T-cell (primary cell): ENCODE measurements at places on chromosomes 7 and 10.

DNA sequence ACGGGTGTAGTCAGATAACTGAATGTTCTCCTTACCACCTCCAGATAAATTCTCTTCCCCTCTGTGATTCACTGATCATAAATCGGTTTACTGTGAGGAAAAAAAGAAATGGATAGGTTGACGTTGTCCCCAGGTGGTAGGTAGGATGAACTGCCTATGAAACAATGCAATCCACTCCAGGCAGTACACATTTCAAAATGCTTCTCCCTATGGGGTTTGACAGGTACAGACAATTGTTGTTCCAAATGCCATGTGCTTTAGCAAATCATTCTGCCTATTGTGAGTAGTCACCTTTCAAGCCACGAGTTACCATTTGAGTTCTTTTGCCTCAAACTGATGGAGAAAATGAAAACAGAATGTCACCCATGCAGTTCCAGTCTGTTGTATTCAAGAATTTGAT lies 21.8 kb downstream of the VIM start:
- no peak for DNase-seq

DNA sequence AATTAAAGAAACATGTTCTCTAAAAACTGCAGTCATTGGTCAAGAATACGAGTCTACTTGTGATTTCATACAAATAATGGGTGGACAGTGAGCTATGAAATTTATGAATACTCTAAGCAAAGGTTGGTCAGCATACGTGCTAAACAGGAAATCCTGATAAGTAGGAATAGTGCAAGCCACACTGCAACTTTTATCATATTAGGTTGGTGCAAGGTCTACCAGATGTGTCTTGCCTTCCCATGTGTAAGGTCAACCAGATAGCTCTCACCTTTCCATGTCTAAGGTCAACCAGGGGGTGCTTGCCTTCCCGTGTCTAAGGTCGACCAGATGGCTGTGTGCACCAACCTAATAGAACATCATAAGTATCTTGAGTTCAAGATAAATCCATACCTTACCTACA lies 2.0 kb upstream of the ITGB1 start:
- DNase-seq = no peak

DNA sequence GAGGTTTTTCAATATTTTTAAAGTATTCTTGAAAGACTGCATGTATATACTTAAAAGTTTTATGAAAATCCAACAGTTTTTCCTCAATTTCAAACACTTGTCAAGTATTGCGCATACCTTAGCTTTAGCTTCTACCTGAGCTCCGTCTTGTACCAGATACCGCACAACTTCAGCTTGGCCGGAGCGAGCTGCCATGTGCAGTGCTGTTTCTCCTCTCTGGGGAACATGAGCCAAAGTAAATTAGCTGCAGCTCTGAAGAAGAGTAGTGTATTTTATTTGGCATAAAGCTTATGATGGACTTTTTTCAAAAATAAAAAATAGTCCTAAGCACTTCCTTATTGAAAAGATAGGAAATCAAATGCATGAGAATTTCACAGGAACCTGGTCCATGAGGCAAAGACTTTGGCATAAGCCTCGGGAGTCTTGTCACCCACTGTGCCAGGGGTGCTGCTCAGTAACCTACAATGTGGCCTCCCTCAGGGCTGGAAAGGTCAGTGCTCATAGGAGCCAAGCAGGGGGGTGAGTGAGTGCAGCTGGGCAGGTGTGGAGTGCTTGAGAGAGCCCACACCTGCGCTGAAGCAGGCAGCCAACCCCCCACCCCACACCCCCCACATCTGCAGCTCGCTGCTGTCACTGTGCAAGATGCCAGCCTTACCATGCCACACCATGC lies 189.5 kb downstream of the ANK3 start:
- DNase-seq = no peak

GRCh38 chr10:110944792-110945396 lies 25.5 kb downstream of the SHOC2 start:
- DNase-seq = no peak

- DNase-seq = no peak
These were observed 15.0 kb downstream of the CCDC6 start for GRCh38 chr10:59891349-59891748.

- DNase-seq = no peak
These were observed 1.1 kb upstream of the DNAAF5 start for GRCh38 chr7:725223-726005.

- DNase-seq = no peak
These were observed 86.8 kb downstream of the CD36 start for GRCh38 chr7:80725181-80725611.

DNA sequence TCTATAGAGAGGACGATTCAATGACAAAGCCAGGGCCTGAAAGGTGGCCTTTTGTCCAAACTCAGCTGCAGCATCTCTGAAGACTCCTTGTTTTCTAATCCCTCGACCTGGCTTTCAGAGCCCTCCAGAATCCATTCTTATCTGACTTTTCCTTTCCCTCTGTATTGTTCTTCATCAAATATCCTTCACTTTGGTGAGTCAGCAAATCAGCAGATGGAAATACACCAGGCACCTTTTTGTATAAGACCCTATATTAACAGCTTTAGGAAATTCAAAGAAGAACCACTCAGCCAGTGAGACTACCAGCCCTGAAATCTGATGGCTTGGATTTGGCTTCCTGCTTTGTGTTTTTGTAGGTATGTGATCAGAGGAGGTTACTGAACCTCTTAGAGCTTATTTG lies 81.9 kb upstream of the RAB11FIP2 start:
- no peak for DNase-seq

DNA sequence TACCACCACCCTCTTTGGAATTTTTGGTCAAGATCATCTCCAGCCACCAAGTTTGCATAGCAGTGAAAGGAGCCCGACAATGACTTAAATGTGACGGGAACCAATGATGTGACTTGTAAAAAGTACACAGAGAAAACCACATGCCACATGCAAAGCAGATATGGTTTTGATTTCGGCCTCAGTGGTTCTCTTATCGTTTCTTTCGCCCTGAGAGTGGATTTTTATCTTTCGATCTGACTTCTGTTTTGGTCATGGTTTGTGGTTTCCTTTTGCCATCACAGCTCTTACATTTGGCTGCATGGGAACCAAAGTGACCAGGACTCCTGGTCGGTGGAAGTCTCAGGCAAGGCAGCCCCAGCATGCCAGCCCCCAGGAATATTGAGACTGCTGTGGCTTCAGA lies 31.5 kb downstream of the TCF7L2 start:
- no peak for DNase-seq

DNA sequence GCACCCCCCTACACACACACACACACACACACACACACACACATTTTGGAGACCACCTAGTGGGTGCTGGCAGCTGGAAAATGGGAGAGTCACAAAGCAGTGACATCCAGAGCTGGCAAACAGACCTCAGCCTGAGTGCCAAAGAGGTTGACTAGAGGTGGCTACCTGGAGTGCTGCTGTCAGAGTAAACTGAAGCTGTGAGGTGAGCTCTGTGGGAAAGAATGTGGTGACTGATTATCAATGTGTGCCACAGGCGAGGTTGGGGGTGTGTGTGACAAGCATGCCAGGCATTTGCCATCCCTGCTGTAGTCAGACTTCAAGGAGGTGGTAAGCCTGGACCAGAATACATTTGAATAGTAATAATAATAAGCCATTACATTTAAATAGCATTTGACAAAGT lies 120.6 kb downstream of the SLIT1 start:
- no peak for DNase-seq

- no peak for DNase-seq
These were observed 193.0 kb downstream of the FZD1 start for GRCh38 chr7:91457208-91457607.

- no peak for DNase-seq
These were observed 211.7 kb downstream of the CCSER2 start for GRCh38 chr10:84540022-84540616.

DNA sequence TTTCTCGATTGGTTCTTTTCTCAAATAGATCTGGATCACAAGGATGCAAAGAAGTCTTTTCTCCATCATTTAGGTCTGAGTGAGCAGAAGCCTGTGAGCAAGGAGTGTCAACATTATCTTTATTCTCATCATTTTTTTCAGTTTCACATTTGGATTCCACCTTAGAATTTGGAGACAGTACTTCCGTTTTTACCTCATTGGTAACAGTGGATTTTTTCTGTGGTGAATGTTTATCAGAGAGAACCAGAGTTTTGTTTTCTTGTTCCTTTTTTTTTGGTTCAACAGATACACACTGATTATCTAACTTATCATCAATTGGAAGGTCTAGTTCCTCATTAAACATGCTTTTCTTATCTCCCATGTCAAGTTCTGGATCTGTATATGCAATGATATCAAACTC lies 151.3 kb downstream of the GALNT11 start:
- no peak for DNase-seq

DNA sequence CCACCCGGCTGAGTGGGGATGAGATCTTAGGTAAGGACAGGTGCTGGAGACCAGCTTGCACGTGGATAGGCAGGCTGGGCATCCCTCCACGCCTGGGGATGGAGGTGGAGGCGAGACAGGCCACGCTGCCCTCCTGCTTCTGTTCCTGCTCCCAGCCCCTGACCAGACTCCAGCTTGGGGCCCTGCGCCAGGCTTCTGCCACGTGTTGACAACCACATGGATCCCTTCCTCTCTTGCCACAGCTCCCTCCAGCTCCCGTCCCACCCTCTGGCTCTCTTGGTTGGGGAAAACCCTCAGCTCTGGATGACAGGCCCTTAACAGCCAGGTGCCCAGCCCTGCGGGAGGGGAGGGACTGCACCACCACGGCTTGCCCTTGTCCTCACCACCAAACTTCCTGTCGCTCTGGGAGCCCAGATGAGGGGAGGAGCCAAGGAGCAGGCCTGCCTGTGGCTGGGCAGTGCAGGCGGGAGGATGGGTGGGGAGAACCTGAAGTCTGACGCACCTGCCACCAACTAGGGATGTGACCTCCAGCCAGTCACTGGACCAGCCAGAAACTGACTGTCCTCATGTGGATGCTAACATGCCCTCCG lies 36.0 kb downstream of the KCNH2 start:
- peak; percentile 39 for DNase-seq

DNA sequence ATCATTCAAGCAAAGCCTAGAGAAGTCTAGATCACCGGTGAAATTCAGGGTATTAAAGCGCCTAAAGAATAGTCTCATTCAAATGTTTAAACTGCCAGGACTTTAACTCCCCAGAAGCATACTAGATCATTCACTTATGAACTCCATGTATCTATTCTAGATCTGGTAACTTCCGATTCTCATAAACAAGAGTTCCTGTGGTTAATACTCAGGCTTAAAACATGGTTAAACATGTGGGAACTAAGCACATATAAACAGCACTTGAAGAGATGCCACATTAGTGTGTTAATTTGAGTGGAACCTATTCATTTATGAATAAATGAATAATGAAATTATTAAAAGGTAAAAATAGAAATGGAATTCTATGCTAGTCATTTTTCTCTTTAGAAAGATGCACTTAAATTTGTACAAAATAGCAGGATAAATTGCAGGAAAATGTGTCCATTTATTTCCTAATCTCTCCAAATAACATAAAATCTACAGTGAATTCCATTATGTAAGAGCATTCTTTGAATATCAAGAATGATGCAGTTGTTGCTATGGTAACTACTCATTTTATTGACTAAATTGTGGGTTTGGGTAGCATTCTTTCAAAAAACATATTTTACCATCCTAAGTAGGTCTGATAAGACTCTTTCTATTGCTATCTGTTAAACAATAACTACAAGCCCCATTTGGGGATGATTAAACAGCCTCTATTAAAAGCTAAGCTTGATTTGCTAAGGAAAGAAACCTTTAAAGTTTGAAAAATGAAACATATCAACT lies 147.6 kb upstream of the TMEM168 start:
- no peak for DNase-seq

DNA sequence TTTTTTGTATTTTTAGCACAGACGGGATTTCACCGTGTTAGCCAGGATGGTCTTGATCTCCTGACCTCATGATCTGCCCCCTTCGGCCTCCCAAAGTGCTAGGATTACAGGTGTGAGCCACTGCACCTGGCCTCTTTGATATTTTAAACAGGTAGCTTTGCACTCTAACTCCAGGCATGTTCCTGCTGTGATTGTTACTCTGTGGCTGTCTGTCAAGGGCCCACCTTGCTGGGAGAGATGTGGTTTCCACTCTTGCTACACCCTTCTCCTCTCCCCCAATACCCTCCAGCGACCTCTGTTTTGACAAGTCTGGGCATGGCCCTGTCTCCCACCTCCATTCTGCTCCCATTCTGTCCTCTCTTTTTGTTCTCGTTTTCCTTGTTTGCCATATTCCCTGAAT lies 17.1 kb downstream of the SMKR1 start:
- no peak for DNase-seq

- no peak for DNase-seq
These were observed 421.9 kb downstream of the PTPRN2 start for GRCh38 chr7:158165711-158166110.

DNA sequence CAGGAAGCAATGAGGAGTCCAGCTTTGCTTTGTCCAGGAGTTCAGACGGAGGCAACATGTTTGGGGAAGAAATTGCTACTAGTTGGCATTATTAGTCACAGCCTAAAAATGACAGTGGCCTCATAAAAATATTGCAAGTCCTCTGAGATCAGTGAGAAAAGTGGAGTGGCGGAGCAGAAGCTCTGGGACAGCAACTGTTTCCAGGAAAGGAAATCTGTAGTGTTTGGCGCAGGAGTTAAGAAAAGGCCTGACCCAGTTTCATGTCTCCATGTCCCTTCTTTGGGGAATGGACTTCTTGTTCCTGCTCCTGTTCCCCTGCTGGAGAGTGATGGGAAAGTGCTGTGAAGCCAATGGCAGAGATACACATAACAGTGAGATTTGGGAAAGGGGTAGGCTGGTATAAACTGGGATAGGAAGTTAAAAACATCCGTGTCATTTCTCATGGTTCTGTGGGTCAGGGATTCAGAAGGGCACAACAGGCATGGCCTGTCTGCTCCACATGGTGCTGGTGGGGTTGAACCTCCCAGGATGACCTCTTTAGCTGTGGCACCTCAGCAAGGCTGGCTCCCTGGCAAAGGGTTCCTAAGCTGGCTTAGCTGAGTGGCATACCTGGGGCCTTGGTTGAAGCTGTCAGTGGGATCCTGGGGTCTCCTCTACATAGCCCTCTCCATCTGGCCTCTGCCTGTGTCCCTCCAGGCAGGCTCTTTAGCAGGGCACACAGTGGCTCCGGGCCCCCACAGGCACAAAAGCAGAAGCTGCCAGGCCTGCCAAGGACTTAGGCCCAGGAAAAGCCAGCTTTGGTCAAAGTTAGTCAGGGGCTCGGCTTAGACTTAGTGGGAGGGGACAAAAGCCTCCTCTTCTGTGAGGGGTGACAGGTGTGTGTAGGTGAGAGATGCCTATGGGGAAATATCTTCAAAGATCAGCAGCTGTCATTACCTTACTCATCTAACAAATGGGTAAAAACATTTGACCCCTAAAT lies 77.7 kb downstream of the WDFY4 start:
- DNase-seq = no peak

DNA sequence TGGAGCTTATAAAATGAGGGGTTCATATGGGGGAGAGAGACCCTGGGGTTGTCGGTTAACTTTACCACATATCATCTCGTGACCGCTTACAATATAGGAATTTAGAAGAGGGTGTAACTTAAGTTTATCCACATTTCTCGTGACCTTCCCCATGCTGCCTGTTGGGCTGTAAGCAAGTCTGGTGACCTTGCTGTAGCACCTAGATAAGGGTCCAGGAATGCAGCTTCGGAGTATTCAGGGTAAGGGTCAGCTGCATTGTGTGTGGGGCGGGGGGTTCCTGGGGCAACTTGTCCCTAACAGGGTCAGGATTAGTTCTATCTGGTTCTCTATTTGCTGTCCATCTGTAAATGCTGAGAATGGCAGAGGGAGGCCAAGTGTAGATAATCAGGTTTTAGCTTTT lies 1.3 kb upstream of the CHST3 start:
- DNase-seq = no peak
